NCI-H2081 treated with DMSO at 0.1 percent for 48 hours (cell line): ENCODE measurements at places on chromosomes 4 and X.

DNA sequence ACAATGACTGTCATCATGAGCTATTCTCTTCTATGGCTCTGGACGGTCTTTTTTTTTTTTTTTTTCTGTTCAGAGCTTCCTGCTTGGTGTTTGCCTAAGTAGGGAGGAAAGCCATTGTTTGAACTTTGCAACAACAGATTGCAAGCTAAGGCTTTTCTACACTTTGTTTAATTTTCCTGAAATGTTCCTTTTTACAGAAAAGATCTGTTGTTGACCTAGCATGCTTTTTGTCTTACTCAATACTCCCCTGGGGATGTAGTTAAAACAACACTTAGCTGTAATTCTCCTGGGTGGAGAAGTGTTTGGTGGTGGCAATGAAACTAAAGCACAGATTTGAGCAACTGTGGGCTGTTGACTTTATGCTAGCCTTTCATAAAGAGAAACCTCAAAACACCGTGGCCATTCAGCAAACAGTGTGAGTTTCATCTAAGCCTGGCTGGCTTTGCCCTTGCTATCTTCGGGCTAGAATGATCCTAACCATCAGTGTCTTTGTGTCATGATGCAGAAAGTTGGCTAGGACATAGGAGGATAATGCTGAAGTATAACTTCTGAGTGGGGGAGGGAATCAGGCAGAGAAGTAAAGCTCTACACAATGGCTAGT is 110.5 kb downstream of the ANXA3 start:
- no peak for DNase-seq

DNA sequence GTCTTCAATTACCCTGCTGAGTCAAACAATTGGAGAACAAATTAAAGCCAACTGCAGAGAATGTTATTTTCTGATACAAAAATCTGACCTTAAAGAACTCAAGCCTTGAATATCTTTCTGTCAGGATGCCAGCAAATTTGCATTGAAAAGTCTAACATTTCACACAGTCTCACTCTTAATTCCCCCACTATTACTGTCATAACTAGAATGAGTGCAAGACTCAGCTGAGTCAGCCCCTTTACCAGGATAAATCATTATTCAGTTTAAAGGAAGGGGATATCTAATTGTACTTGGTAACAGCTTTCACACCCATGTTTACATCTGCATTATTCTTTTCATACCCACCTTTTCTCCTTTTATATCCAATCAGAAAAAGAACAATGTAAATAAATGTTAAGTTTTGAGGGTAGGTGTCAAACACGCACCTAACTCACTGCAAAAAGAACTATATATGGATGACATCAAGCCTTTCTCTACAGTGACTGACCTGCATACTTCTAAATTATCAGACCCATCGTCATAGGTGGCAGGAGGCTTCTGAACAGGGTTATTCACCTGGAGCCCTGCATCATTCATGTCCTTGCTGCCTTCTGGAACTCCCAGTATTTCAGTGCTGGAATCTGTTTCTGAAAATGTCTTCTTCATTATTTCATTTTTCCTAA is 117.4 kb downstream of the TMA16 start:
- DNase-seq, result no peak

- no peak for DNase-seq
Observed at GRCh38 chr4:153809916-153810810, 21.3 kb upstream of the SFRP2 start.

DNA sequence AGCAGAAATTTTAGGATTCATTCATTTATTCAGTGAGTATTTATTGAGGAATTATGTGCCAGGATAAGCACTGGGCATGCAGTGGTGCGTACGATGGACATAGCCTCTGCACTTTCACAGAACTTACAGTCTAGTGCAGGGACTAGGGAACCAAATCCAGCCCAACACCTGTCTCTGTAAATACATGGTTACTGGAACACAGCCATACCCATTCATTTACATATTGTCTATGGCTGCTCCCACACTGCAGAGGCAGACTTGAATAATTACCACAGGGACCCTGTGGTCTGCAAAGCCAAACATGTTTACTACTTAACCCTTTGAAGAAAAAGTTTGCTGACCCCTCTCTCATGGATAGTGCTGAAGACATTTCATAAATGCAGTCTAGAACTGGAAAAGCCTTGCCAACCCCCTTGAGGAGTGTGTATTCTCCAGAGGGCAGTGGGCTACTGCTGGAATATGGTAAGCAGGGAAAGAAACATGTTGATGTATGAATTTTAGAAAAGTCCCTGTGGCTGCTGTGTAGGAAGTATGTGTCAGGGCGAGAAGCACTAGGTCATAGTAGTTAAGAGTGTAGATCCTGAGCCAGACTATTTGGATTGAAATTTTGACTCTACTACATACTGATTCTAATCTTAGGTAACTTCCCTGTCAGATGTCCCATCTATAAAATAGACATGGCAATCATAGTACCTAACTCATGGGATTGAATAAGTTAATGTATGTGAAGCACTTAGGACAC is 75.5 kb downstream of the GALNT7 start:
- no peak for DNase-seq
